ENCODE measurements at places on chromosomes 16 and 17.

DNA sequence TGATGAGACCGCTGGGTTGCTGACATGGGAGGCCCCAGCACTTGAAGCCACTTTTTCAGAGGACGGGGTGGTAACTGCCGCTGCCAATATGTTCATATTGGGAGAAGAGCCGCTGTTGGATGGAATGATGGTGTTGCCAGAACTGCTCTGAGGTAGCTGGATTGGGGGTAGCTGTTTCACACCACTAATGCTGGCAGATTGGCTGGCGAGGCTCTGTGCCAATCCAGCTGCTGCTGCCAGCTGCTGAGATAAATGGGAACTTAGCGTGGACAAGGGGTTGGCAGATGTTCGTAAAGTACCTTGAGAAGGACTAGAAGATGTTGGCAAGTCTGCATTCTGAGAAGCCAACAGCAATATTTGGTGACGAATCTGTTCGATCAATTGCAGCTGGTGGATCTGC, 10.0 kb downstream of the SALL1 start:
- no peak for DNase-seq

DNA sequence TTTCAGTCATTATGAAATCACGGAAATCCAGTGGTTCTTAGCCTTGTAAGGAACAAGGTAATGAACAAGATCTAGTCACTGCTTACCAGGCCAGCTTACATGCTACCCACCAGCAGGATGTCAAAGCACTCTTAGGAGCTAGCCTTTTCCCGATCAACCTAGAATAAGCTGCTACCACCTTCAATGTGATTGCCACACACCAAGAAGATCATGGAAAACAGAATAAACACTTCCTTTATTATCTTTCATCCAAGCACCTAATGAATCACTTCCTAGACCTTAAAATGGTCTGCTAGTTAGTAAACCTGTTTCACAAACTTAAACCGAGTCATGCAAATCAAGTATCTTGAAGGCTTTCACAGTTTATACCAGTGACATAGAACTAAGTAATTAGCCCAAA, 5.0 kb downstream of the BBS2 start:
- no peak for DNase-seq

DNA sequence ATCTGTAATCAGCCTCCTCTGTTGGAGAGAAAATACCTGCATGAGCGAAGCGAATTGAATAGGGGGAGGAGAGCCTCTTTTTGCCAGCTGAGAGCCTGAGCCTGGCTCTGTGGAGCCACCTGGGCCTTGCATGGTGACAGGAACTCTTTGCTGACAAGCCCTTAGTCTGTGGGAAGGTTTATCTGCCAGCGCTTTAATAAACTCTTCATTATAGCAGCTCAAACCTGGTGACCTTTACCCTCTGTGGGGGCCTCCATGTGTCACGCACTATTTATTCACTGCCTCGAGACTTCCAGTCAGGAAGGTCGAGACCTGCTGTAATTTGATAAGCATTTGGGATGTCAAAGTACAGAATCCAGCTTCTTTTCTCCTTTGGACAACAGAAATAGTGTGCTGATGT, 282.6 kb downstream of the CBLN1 start:
- DNase-seq = no peak

GRCh38 chr17:76521262-76521661, 16.2 kb downstream of the CYGB start:
- no peak for DNase-seq

DNA sequence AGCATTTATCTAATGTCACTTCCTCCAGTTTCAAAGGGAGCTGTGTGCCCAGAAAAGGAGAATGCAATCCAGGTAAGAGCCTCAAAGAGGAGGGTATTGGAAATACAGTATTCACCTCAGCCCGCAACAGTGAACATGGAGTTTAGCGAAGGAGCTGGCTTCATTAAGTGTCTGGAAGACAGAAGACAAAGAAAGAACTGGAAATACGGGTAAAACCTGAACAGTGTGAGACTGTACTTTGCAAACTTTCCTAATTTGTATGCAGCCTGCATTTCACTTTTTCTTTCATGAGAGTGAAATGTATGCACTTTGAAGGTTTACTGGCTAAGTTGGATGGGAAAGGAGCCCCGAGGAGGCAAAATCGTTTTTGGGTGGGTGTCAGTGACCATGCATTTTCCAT, 478.4 kb downstream of the HS3ST3B1 start:
- DNase-seq = no peak

- no peak for DNase-seq
These were observed 182.3 kb upstream of the GSE1 start for GRCh38 chr16:85430523-85431421.

DNA sequence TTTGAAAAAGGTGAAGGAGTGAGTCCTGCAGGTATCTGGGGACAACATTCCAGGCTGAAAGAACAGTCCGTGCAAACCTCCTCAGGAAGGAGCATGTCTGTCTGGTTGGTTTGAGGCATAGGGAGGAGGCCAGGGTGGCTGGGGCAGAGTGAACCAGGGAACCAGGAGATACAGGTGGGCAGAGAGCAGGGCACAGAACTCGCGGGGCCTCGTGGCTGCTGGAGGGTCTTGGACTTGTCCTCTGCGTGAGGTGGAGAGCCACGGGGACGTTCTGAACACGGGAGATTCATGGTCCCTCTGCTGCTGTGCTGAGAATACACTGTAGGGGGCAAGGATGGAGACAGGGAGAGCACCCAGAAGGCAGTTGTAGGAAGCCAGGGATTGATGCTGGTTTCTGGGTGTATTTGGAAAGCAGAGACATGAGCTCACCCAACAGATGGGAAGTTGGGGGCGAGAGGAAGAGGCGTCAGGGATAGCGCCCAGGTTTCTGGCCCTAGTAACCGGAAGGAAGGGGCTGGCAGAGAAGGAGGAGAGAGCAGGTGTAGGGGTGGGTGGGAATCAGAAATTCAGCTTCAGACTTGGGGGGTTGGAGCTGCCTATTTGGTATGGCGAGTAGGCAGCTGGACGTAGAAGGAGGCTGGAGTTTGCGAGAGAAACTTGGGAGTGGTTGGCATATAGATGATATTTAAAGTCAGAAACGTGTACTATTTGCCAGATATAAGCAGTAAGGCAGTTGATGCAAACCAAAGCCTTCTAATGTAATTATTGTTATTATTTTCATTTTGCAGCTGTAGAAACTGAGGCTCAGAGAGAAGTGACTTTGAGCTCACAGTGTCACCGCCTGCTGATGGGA, at the start of gene CCL17:
TSS of gene CCL17 (plus strand) at position 803 of the 853 bp plus-strand sequence. CDS start 9,166 bp downstream, outside the sequence.
- DNase-seq = no peak

DNA sequence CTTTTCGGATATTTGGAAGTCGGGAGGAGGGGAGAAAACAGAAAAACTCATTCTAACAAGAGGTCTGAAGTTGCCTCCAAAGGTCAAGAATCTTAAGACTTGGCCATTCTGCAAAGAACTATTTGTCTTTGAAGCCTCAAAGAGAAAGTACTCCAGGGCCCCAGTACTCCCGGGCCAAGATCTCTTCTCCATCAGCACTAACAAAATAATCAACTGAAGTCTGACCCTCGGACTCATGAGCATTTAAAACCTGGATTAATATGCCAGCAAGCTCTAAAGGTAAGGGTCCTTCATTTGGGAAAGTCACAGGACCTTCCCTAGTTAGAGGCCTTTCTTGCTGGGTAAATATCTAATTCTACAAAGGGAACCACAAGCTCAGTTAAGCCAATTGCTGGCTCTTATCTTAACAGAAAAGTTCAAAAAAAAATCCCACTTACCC, 4.5 kb downstream of the AXIN2 start:
- no peak for DNase-seq

DNA sequence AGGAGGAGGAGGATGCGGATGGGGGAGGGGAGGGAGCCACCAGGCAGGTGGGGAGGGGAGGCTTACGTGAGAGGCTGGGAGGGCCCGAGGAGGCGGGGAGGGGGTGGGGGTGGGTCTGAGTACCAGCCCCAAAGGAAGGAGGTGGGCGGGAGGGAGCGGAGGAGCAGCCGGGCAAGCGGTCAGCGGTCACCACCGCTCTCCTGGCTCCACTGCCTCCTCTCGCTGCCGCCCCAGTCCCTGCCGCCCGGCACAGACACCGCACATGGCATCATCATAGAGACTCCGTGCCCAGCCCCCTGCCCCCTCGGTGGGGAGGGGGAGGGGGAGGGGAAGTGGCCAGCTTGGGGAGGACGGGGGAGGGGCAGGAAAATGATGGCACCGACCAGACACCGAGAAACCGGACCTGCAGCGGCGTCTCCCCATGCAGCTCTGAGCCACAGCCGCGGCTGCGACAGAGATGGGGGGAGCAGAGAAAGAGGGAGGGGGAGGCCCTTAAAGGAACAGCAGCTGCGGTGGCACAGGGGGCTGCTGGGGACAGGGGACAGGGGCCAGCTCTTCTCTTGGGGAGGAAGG, at the start of gene TLCD3B:
TSS of gene TLCD3B (minus strand) at position 431 of the 573 bp plus-strand sequence. CDS start 744 bp downstream, outside the sequence.
- DNase-seq = no peak

DNA sequence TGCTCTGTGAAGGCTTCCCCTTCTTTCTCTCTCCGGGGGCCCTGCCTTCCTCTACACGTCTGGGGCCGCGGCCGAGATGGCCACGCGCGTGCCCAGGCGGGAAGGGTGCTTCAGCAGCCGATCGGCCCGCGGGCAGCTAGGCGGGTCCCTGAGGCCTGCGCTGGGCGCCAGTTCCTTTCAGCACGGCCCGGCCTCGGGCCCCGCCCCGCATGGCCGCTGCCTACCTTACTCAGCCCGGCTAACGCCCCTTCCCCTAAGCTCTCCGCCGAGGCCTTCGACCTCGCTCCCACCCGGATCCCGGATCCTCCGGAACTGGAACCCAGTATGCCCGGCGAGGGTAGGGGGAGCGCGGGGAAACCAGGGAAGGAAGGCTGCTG, 335 bp downstream of the TMEM11 start:
- DNase-seq = peak; percentile 37

DNA sequence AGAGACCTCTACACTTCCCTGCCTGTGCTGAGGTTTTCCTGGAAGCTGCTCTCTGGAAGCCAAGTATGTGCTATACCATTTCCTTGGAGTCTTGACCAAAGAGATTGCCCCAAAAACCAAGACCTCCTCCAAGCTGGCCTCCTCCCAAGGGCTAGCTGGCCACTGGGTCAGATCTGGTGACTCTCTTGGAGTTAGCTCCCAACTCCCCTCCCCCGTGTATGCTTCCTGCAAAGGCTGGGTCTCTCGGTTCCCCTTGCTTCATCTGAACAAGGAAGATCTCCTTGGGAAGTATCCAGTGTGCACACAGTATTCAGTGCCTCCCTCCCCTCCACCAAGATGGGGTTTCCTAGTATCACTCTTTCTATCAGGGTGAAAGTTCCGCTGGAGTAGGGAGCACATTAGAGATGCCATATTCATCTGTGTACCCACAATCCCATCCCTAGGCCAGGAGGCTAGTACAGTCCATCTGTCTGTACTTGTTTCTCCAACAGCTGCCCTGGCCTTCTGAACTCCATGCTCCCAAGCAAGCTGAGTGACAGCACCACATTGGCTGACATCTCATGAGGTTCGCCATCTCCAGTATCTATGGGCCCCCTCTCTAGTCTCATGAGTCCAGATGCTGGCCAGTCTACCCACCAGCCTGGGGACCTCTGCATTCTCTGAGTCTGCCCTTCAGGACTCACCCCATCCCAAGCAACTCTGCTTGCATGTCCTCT, 3.2 kb downstream of the GAS7 start:
- no peak for DNase-seq

- peak; percentile 95 for DNase-seq
These were observed at the start of gene NUP93 for GRCh38 chr16:56729735-56730662. Gene NUP93 (plus strand): TSS chr16:56730129. CDS start chr16:56748248, 18,119 bp downstream.

GRCh38 chr16:30184096-30184890, 891 bp downstream of the CORO1A start:
- peak; percentile 94 for DNase-seq

DNA sequence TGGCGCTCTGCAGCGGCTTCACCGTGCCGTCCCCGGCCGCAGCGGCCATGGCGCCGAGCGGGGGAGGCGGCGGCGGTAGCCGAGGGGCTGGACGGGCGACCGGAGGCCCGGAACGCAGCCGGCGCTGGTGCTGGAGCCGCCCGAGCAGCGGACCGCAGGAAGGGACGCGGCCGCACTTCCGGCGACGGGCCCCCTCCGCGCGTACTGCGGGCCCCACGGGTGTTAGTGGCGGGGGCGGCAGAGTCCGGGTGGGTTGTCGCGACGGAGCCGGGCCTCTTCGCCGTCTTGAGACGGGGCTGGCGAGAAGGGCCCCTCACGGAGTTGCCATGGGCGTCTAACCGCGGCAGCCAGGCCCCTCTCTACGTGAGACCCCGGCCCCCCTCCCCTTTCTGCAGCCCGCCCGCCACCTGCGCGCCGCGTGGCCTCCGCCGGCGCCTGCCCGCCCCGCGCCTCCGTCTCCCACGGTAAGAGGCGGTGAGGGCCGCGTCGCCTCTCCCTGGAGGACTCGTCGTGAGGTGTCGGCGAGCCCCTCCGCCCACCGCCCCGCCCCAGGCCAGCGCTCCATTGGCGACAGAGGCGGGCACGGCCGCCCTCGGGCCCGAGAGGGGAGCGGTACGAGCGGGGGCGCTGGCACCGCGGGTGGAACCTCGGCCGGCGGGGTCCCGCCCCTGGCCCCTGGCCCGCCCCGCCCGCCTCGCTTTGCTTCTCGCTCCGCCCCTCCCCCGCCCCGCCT, at the start of the genes VPS9D1 and ZNF276:
TSS of gene VPS9D1 (minus strand) at position 86 of the 733 bp plus-strand sequence. CDS start at position 49, 37 bp downstream.
TSS of gene ZNF276 (plus strand) at position 725 of the 733 bp plus-strand sequence. CDS start 104 bp downstream, outside the sequence.
- peak; percentile 88 for DNase-seq

- no peak for DNase-seq
These were observed 29.7 kb downstream of the NME3 start for GRCh38 chr16:1741553-1742165.

DNA sequence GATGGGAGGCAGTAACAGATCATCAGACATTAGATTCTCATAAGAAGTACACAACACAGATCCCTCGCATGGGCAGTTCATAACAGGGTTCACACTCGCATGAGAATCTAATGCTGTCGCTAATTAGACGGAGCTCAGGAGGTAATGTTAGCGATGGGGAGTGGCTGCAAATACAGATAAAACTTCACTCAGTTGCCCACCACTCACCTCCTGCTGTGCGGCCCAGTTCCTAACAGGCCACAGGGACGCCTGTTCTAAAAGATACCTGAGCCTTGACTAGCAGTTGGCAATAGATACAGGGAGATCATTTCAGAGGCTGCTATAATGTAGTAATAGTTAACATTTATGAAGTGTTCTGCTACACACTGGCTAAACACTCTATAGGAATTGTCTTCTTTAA, 4.9 kb downstream of the PTRH2 start:
- DNase-seq = no peak

DNA sequence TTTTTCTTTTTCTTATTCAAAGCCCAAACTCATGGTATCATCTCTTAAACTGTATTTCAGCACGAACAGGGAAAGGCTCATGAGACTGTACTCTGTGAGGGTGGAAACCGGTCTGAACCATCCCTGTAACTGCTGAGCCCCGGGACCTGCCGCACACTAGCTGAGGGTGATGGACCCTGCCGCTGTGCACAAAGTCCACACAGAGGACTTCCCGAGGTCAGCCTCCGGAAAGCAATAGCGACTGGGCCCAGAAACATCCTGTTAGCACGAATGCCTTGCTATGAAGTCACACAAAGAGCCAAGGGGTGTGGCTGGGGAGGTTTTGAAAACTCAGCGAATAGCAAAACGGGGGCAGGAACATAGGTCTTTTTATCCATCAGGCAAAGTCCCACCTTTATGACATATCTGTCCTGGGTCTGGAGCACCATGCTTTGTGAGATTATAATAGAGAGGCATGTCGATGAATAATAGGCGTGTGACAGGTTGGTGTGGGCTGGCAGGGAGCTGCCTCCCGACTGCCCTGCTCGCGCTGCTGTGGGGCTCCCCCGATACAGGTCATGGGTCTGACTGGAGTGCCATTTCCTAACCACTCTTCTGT, 33.4 kb downstream of the CDK5R1 start:
- DNase-seq = peak; percentile 65

All from GM12865 (cell line).